ENCODE measurements at places on chromosomes 3 and 15. TPM values are rescaled to one million over a fixed set of nuclear protein-coding genes. Genes with fewer than 3 reads are reported as not detected.

GRCh38 chr15:22919171-22919570 is 61.0 kb downstream of the CYFIP1 start:
- DNase-seq: no peak

GRCh38 chr3:14238356-14238755 is 59.7 kb downstream of the LSM3 start:
- DNase-seq: no peak

GRCh38 chr15:88702983-88703382 is 64.2 kb downstream of the ISG20 start:
- no peak for DNase-seq

DNA sequence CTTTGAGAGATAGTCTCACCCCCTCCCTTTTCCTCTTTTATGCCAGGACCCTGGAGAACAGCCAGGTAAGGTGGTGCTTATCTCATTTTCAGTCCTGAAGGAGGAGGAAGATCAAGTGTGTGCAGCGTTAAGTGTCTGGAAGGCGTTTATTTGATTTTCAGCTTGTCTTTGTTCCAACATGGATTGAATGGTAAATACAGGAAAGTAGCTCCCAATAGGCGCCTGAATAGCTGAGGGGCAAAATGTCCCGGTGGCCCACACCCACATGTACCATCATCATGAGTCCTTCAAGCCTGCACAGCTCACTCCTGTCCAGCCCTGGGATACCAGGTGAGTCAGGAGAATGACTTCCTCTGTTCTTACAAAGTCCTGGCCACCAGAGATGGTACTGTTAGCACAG is 73.5 kb downstream of the CEMIP start:
- no peak for DNase-seq

GRCh38 chr3:193711964-193712598 is 119.1 kb downstream of the OPA1 start:
- peak; percentile 70 for DNase-seq

DNA sequence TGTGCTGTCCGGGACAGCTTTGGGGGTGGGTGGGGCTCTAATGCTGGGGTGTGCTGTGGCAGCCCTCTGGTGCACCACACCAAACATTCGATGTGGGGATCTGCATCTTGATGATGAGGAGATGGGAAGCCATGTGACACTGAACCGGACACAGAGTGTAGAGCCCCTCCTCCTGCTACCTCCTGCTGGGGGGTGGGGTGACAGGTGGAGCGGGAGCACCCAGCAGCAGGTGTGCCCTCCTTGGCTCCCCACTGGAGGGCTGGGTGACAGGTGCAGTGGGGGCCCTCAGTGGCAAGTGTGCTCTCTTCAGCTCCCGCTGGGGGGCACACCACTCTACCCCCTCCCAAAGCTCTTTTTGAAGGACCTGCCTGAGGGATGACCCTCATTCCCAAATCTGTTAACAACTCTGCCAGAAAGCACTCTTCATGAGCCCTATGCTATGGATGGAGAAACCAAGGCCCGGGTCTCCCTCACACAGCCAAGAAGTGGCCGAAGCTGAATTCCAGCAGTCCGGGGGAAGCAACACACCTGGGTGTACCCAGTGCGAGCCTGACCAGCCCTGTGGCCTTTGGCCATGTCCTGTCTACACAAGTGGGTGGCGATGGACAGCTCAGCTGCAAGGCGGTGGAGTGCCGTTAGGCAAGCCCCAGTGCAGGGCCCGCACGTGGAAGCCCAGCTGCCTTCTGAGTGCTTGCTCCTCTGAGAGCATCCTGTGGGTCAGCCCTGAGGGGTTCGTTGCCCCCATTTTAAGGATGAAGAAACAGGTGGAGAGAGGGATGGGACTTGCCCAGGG is 609 bp upstream of the UROC1 start:
- DNase-seq: no peak

- DNase-seq: no peak
These were observed 149.7 kb upstream of the SYNPR start for GRCh38 chr3:63128380-63128779.

DNA sequence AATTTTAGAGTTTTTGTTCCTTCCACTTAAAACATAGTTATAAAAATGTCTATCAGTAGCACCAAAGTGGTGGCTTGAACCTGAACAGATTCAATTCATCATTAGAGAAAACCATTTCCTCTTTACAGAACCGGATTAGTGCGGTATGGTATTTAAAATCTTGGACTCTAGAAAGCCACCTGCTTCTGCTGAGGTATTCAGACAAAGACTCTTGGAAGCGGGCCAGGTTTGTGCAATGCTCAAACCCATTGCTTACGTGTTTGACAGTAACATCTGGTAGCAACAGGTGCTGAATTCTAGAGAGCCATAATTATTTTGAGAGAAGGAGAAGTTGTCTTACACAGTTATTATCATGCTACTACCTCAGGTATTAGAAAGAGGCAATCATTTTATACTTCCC is 290.5 kb downstream of the NAALADL2 start:
- no peak for DNase-seq

- no peak for DNase-seq
These were observed 15.8 kb downstream of the APBA2 start for GRCh38 chr15:28901587-28901980.

DNA sequence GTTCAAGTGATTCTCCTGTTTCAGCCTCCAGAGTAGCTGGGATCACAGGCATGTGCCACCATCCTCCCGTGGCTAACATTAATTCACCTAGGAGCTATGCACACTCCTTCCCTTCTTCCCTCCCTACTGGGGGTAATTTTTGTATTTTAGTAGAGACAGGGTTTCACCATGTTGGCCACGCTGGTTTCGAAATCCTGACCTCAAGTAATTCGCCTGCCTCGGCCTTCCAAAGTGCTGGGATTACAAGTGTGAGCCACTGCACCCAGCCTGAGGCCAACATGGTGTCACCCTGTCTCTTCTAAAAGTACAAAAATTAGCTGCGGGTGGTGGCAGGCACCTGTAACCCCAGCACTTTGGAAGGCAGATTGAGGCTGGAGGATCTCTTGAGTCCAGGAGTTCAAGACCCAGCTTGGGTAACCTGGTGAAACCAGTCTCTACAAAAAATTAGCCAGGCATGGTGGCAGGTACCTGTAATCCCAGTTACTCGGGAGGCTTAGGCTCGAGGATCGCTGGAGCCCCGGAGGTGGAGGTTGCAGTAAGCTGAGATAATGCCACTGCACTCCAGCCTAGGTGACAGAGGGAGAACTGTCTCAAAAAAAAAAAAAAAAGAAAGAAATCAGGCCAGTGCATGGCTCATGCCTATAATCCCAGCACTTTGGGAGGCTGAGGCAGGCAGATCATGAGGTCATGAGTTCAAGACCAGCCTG is 6.1 kb downstream of the RNU5B-1 start:
- DNase-seq: no peak

- DNase-seq: no peak
These were observed 135.0 kb downstream of the SATB1 start for GRCh38 chr3:18290157-18290556.

DNA sequence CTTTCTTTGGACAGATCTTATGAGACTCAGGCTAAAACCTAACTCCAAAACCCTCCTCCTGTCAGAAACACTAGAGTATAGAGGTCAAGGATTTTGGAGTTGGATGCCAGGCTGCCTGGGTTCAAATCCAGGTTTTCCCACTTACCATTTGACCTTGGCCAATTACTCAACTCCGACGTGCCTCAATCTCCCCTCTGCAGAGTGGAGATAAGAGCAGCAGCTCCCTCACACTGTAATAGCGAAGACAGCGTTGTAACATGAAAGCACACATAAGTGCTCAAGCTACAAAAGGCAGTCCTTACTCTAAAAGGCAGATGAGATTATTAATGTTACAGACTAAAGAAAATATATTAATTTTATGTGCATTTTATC is 90.1 kb downstream of the IGF2BP2 start:
- DNase-seq: no peak

GRCh38 chr3:187068787-187069186 is 70.5 kb downstream of the RPL39L start:
- peak; percentile 21 for DNase-seq

- DNase-seq: no peak
These were observed 9.4 kb downstream of the IGSF11 start for GRCh38 chr3:119025171-119025795.

DNA sequence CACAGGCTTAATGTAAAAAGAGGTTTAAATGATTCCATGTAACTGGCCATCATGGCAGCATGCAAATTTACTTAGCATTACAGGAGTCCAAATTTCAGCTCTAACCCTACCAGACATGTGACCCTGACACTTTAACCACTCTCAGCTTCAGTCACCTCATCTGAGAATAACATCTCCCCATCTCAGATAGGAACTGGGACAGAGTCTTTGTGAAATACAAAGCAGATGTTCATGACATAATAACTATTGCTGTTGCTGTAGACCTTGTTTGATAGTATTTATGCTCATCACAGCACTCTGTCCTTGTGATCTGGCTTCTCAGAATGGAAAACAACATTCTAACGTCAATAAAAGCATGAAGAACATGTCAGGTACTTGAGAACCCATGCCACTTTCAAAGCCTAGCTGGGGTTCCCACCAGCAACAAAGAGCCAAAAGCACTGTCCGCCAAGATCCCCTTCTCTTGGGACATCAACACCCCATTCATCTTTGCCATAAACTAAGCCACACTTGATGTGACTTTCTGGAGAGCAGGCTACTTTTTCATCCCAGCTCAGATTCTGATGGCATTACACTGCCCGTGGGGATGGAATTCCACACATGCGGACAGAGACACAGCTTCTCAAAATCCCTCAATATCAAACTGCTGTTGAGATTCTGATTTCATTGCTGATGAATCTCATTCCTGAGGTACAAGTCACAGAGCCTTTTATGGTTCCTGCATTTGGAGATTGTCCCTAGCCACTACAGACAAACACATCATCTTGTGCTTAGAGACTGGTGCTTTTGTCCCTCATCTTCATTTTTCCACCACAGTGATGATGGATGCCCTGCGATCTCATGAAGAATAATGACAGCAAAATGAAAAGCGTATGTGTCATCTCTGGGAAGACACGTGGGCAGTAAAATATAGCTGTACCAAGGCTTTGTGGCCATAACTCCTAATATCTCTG is 202.7 kb downstream of the TNIK start:
- no peak for DNase-seq

DNA sequence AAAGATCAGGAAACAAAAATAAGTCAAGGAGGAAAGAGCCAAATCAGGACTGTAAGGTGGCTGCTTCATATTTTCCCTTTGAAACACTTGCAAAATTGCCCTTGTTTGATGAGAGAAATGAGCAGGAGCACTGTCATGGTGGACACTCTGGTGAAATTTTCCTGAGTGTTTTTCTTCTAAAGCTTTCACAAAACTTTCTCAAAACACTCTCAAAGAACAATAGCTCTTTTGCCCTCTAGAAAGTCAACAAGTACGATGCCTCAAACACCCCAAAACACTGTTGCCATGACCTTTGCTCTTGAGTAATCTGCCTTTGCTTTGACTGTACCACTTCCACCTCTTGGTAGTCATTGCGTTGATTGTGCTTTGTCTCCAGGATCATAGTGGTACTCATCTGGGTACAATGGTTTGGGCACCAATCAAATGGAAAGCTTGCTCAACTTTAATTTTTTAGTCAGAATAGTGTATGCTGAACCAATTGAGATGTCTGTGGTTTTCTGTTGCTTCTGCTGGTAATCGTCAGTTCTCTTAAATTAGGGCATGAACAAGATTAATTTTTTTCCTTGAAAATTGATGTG is 13.2 kb upstream of the MITF start:
- no peak for DNase-seq

DNA sequence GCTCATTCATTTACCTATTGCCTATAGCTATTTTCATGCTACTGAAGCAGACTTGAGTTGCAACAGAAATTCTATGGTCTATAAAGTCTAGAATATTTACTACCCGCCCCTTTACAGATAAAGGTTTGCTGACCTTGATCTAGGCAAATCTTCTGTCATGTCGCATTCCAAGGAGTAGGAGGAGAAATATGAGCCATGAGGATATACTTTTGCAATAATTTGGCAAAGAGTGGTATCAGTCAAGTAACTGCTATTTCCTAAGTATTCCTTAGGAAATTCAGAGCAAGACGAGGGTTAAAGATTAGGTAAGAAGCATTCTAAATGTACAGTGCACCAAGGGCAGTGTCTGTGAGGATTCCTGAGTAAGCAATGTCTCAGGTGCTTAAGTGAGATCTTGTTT is 121.0 kb upstream of the NUDT16 start:
- DNase-seq: no peak

DNA sequence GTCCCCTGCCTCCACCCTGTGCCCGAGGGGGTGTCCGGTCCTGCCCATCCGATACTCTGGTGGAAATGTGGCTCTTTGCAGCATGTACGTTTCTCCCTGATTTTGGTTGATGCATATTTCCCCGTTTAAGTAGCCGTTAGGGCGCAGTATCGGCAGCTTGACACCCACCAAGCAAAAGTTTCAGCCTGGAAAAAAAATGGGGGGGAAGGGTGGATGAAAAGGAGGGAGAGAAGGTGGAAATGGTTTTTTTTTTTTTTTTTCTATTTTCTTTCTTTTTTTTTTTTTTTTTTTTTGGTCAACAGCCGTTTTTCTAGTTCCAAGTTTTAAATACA is 1.3 kb downstream of the RAP2B start:
- no peak for DNase-seq

- DNase-seq: no peak
These were observed 201.0 kb upstream of the BCL6 start for GRCh38 chr3:187946163-187946691.

- DNase-seq: no peak
These were observed 59.4 kb downstream of the DAPK2 start for GRCh38 chr15:63986751-63987341.

- DNase-seq: no peak
These were observed 41.5 kb downstream of the TBC1D2B start for GRCh38 chr15:78035861-78036476.

DNA sequence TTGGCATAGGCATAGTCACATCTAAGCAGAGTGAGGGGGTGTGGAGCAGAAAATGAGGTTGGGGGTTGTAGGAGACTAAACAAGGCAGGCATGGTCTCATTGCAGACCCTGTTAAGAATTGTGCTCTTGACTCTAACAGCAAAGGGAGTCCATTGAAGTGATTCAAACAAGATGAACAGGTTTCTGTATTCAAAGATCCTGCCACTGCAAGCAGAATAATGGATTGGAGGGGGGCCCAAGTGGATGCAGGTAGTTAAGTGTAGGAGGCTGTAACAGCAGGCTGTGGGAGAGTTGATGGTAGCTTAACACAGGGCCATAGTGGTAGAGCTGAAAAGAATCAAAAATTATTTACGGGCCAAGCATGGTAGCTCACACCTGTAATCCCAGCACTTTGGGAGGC is 34.4 kb downstream of the CASR start:
- no peak for DNase-seq

- DNase-seq: no peak
These were observed 121.5 kb upstream of the COL8A1 start for GRCh38 chr3:99516936-99517335.

PLSCR2 gene
- not detected for total RNA-seq

LRRC3B gene
- total RNA-seq: under 0.01 TPM

ALDH1L1 gene
- 31.5 TPM for total RNA-seq

IFT122 gene
- 32.8 TPM for total RNA-seq

GRM2 gene
- total RNA-seq: 0.83 TPM

ZMYND10 gene
- 0.50 TPM for total RNA-seq

KY gene
- total RNA-seq: 1.9 TPM

IL17RE gene
- total RNA-seq: 0.99 TPM

IQCF5 gene
- total RNA-seq: not detected
